ENCODE measurements at places on chromosomes 3 and 15.
A peak's percentile ranks its signal among the peaks of the same experiment; 100 is the strongest.

DNA sequence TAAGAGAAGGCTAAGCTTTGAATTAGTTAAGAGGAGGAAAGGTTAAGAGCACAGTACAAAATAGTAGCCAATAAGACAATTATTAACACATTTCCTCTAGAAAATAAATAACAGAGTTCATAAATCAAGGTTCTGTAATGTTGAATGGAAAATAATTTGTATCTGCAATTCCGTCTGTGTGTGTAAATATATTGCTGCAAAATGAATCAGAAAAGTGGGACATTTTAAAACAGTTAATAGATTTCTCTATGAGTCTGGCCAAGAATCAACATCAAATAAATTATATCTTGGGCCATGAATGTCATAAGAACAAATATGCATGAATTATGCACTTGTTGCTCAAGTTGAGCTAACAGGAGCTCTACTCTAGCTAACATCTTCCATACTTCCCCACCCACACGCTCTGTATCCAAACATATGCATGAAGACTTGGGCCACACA, 14.2 kb upstream of the SUCNR1 start:
- no peak for DNase-seq

DNA sequence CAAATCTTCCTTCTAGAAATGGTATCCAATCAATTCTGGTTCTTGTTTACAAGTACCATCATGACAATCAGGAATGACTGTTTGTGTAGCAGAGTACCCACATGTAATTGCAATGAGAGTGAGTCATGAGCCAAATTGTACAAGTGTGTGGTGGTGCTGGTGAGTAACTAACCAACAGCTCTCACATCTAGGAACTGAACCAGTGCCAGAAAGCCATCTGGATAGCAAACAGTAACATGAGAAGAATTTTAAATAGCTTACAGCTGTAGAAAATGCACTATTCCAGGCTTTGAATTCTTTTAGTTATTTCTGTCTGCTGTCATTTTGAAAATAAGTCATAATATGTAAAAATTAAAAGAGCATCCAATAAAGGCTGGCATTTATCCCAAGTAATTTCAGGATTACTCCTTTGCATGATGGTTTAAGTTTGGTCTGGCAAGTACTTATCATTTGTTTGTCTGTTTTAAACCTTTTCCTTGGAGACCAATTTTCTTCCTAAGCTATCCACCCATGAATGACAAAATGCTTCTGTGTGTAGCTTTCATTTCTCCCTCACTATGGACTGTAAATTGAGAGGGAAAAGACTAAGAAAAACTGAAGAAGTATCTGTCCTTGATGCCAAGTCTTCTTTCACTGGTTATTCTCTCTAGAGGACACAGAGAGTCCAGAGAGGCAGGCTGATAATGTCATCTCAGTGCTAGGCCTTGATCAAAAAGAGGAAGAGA, 60.0 kb downstream of the PIK3CB start:
- peak; percentile 88 for DNase-seq

DNA sequence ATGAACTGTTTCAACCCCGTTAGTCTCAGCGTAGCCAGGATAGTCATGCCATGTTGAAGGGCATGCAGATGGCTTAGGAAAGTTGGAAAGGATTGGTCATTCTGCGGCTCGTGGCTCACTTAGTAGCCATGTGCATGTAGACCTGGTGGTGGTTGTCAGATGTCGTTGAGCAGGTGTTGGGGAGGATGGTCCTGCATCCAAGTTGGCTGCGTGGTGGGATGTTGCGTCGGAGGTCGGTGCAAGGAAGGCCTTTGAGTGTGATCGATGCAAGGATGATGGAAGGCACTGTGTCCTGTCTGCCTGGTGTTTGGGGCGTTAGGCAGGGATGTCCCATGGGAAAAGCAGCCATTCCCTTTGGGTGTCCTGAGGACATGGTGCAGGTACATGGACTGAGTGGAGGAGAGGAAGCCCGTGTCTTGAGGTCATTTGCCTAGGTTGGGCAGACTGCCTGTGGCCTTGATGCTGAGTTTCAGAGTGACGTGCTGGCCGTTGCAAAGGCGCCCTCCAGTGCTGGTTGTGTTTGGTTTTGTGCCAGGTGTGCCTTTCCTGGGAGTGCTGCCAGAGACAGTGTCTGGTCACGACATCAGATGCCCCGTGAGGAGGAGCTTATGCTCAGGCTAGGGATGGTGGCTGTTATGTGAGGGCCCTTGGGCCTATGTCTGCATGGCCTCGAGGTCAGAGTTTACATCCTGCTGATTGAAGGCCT, 103.4 kb downstream of the SNRPN start:
- DNase-seq: no peak

DNA sequence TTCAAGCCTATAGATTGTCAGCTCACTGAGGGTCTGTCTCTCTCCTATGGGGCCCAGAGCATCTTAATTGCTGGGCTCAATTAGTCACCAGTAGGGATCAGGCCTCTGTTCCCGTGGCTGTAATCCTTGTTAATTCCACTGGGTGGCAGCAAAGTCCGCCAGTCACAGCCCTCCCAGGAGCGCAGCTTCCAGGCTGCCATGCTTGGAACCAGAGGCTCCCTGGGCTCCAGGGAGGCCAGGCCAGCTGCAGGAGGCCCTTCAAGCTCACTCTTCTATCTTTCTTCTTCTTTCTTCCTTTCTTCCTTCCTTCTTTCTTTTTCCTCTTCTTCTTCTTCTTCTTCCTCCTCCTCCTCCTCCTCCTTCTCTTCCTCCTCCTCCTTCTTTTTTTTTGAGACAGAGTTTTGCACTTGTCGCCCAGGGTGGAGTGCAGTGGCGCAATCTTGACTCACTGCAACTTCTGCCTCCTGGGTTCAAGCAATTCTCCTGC, 14.4 kb downstream of the RNU5B-1 start:
- DNase-seq: peak; percentile 87

GRCh38 chr3:155196131-155197021, 97.1 kb downstream of the STRIT1 start:
- no peak for DNase-seq

- no peak for DNase-seq
Measured at GRCh38 chr3:181921220-181921619, 209.5 kb downstream of the SOX2 start.

GRCh38 chr3:23859012-23859743, 53.4 kb downstream of the UBE2E1 start:
- DNase-seq: peak; percentile 34

GRCh38 chr3:132180337-132180791, 136.8 kb upstream of the ACP3 start:
- DNase-seq: peak; percentile 24

DNA sequence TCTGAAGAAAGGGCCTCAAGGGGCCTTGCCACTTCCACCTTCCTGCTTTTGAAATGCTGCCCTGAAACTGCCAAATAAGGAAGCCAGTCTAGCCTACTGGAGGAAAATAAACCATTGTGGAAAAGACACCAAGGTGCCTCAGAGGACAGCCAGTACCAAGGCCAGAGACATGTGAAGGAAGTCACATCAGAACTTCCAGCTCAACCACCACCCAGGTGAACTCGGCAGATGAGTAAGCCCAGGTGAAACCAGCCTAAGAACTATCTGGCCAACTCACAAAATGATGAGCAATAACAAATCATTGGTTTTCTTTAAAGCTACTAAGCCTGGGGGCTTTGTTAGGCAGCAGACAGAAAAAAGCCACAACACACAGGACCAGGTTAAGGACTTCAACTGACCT, 103.0 kb downstream of the MAGI1 start:
- no peak for DNase-seq

DNA sequence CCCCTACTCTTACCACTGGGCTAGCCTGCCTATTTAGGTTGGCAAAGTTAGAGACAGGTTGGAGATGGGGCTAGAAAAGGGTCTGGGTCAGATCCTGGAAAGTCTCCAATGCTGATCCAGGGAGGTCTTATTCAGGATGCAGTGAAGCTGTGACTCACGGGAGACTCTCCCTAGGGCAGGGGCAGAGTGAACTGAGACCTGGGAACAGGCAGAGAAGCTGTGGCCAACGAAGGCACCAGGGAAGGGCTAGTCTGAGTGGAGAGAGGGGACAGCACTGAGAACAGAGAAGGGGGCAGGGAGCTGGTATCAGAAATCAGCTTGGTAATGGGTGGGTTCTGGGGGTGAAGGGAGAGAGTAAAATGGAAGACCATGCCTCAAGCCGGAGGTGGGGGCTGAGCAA, 2.2 kb downstream of the LTF start:
- DNase-seq: no peak

GRCh38 chr3:142735462-142735861, 11.6 kb downstream of the TRPC1 start:
- DNase-seq: no peak

GRCh38 chr3:164929642-164930041, 148.7 kb downstream of the SI start:
- no peak for DNase-seq

- no peak for DNase-seq
Measured at GRCh38 chr3:166388321-166388720, 551.1 kb upstream of the BCHE start.

GRCh38 chr3:156820692-156821080, 5.5 kb upstream of the LEKR1 start:
- no peak for DNase-seq

GRCh38 chr3:3683261-3683660, 116.0 kb upstream of the LRRN1 start:
- DNase-seq: no peak

GRCh38 chr3:164018500-164018899, 1059.8 kb downstream of the SI start:
- no peak for DNase-seq

GRCh38 chr3:99634881-99635280, 3.5 kb upstream of the COL8A1 start:
- no peak for DNase-seq

DNA sequence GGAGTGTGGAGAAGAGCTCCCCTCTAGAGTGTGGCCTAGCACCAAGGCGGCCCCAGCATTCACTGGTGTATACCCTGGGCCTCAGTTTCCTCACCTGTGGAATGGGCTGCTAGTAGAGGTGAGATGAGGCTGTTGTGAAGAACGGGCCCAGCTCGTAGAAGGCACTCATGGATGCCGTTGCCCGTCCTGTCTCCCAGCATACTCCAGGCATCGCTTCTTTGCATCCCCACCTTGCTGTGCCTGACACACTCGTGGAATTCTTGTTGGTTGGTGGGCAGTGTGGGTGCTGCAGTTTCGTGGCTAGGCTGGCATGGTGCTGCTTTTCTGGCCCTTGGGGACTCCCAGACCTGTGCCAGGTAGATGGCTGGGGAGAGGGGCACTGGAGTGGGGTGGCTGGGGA, 76.7 kb downstream of the SMAD6 start:
- DNase-seq: no peak

- DNase-seq: no peak
Measured at GRCh38 chr3:114714237-114714636, 420.4 kb downstream of the TIGIT start.

- no peak for DNase-seq
Measured at GRCh38 chr3:160205606-160206005, 19.6 kb upstream of the C3orf80 start.

DNA sequence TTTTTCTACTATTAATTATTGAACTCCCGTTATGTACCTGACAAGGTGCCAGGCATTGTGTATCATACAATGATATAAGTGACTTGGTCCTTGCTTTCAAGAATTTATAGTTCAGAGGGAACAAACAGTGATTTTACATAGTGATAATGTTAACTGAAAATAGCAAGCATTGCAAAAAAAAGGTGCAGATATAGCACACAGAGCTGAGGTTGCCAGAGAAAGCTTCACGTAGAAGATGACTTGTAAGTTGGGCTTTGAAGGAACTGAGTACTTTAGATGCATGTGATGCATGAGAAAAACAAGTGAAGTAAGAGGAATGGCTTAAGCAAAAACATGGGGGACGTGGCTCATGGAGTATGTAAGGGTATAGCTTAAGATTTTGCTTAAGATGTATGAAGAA, 584.5 kb downstream of the NAALADL2 start:
- DNase-seq: no peak

Data from HTR-8/SVneo (cell line).